Lung (tissue), 17 donors: ENCODE measurements at places on chromosomes 12 and 14. TPM values are rescaled to one million over a fixed set of nuclear protein-coding genes. Genes with fewer than 3 reads are reported as not detected.

DNA sequence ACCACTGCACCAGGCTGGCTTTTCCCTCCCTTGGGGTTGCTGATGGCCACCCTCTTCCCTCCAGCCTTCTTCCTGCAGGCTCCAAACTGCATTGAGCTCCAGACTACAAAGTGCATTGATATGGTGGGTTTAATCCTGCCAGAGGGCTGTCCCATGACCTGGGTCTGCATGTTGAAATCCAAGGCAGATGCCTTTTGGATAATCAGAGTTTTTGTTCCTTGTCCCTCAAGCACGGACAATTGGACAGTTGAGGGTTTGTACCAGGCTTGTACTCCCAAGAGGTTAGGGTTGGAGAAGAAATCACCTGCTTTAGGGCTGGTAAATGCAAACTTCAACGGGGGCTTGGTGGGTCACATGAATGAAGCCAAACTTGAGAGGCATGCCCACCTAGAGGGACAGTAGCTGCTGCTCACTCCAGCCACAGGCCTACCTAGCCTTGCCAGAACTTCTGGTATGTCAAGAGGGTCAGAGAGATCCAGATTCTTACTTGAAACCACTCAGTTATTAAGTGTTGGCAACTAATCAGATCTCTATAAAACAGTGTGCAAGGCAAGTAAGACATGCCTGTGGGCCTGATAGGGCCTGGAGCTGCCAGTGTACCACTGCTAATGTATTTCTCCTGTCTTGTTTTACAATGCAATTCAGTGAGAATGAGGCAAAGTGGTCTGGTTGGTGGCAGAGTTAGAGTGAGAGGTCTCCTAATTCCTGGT is 21.7 kb upstream of the KRT83 start:
- no peak for DNase-seq
- no peaks in the 10 kb centered on the region for H3K27me3 ChIP-seq
- no peaks in the 10 kb centered on the region for H3K4me1 ChIP-seq
- H3K36me3 ChIP-seq: no peaks in the 10 kb centered on the region
- H3K27ac ChIP-seq: no peak overlapping the region

DNA sequence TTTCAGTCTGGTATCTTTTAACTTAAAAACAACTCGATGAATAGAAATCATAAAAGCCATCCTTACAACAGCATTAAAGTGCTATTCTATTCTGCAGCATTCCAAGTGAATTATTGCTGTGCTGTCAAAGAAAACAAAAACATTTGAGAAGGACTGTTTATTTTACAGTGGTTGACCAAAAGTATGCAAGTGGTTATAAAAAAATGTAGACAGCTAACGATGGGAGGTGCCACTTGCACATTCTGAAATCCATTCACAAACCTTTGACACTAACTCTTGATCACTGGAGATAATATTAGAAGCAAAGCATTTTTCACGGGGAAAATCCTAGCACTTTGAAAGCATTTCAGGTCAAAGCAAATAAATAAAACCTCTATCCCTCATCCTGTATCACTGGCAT is 55.6 kb downstream of the HMGA2 start:
- no peak overlapping the region for H3K4me3 ChIP-seq
- H3K27ac ChIP-seq: no peak overlapping the region
- no peaks in the 10 kb centered on the region for H3K36me3 ChIP-seq
- peaks cover 3% of the 10 kb centered on the region for H3K4me1 ChIP-seq
- no peak for DNase-seq

GRCh38 chr12:69524755-69525469 is 54.7 kb downstream of the FRS2 start:
- no peak overlapping the region for H3K27ac ChIP-seq
- DNase-seq: no peak
- H3K36me3 ChIP-seq: no peaks in the 10 kb centered on the region
- H3K27me3 ChIP-seq: no peaks in the 10 kb centered on the region
- H3K4me3 ChIP-seq: no peak overlapping the region
- peaks cover 10% of the 10 kb centered on the region for H3K4me1 ChIP-seq

- H3K36me3 ChIP-seq: peaks cover 9% of the 10 kb centered on the region
- no peak for DNase-seq
- H3K27me3 ChIP-seq: no peaks in the 10 kb centered on the region
- H3K4me1 ChIP-seq: no peaks in the 10 kb centered on the region
- no peak overlapping the region for H3K27ac ChIP-seq
These were observed 62.8 kb downstream of the EXOC5 start for GRCh38 chr14:57205938-57206337.

GRCh38 chr14:99342204-99342603 is 70.2 kb upstream of the BCL11B start:
- no peak overlapping the region for H3K4me3 ChIP-seq
- no peak for DNase-seq
- no peaks in the 10 kb centered on the region for H3K4me1 ChIP-seq

YEATS4 gene
- 12.0 TPM for polyA plus RNA-seq

DNA sequence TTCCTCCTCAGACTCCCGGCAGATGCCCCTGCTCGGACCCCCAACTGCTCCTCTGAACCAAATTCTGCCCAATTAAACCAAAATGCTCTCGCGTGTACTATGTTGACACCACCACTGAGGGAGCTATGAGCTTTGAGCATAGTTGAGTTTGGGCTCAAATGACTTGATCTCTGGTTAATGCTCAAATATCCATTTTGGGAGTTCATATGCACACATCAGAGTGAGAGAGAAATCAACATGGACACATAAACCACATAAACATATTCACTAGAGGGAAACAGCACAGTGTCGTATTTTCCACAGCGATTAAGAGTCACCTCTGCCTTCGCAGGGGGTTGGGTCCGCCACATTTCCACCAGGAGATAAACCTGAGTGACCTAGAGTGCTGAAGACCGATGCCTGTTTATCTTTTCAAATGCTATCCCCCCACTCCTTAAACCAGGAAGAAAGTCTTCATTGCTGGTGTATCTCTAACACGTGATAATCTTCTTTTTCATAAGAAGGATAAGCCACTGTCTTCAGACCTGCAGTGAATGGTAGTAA is 59.4 kb upstream of the FOXN3 start:
- no peak for DNase-seq
- no peaks in the 10 kb centered on the region for H3K27me3 ChIP-seq
- H3K4me1 ChIP-seq: no peaks in the 10 kb centered on the region
- no peak overlapping the region for H3K27ac ChIP-seq
- no peak overlapping the region for H3K4me3 ChIP-seq

DNA sequence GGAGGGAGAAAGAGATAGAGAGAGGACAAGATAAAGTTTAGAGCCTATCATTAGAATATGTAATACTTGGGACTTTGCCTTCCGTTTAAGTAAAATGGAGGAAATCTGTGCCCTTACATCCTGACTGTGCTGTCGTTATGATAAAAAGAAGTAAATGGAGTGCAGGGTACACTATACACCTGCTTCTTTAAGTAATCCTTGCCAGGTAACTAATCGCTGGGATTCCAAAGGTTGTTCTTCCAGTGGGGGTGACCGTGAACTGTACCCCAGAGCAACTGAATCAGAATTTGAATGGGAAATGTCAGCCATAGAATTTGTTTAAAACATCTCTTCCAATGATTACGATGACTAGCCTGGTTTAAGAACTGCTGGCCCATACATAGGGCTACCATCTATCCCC is 126.1 kb upstream of the EEA1 start:
- H3K27ac ChIP-seq: no peak overlapping the region
- no peaks in the 10 kb centered on the region for H3K36me3 ChIP-seq
- H3K4me3 ChIP-seq: no peak overlapping the region
- peaks cover 9% of the 10 kb centered on the region for H3K4me1 ChIP-seq
- DNase-seq: no peak
- H3K27me3 ChIP-seq: no peaks in the 10 kb centered on the region

DNA sequence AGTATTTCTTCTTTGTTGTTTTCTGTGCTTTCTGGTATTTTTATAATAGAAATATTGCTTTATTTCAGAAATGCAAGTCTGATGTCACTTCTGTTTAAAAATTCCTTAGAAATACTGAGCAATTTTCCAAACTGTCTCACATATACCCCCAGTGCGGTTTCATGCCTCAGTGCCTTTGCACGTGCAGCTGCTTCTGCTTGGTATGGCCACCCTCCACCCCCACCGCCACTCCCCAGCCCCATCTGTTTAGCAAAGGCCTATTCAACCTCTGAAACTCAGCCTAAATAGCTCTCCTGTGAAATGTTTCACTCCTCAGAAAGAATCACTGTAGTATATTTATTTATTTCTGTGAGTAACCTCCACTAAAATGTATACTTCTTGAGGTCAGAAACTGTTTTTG is 52.3 kb downstream of the PPM1H start:
- H3K27me3 ChIP-seq: no peaks in the 10 kb centered on the region
- H3K36me3 ChIP-seq: no peaks in the 10 kb centered on the region
- no peaks in the 10 kb centered on the region for H3K4me1 ChIP-seq
- no peak overlapping the region for H3K4me3 ChIP-seq
- H3K27ac ChIP-seq: no peak overlapping the region

ZBTB42 gene
- polyA plus RNA-seq: 11.9 TPM

CLEC4C gene
- polyA plus RNA-seq: 0.08 TPM

DNA sequence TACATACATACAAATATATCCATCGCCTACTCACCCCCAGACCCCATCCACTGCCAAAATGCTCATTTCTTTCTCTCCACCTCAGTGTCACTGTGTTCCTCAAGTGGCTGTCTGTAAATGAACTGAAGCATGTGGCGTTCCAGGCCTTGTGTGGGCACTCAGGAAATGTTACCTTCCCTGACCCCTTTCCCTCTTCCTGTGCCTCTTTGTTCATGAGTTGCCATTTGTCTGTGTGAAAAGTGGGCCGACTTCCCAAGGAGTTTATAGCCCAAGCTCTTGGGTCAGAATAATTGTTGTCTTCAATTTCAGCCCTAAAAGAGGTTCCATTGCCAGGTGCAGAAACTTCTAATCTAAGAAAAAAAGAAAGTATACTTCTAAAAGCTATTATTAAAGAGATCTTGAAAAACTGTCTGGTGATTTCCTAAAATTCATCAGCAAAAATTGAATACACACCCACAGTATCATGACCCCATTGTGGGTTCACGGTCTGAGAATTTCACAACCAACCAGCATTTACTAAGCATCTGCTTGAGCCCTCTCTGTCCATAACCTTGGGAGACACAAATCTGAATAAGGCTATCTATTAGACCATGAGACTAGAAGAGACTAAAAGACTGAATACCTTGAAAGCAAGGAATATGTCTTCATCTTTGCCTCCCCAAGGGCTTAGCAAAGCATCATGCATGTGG is 201.4 kb upstream of the EEA1 start:
- DNase-seq: peak; percentile 31
- H3K27ac ChIP-seq: no peak overlapping the region
- no peak overlapping the region for H3K4me3 ChIP-seq

GRCh38 chr14:78673845-78674244 is 503.7 kb downstream of the NRXN3 start:
- no peaks in the 10 kb centered on the region for H3K4me1 ChIP-seq
- DNase-seq: no peak
- no peaks in the 10 kb centered on the region for H3K36me3 ChIP-seq
- H3K27ac ChIP-seq: no peak overlapping the region
- H3K27me3 ChIP-seq: no peaks in the 10 kb centered on the region

DNA sequence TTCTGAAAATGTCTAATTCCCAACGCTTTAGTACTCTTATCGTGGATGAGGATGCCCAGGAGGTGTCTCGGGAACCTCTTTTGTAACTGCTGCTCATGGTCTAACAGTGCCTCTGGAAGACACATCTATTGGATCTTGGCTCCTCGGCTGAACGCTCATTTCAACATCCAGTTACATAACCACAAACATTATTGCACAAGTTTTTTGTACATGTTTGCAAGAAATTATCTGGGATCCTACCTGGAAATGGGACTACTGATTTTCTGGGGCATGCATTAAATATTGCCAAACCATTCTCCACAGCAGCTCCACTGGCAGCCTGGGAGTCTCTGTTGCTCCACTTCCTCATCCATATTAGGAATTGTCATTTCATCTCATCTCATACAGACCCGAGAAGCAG is 117.5 kb upstream of the EVL start:
- H3K4me1 ChIP-seq: no peaks in the 10 kb centered on the region
- H3K27ac ChIP-seq: no peak overlapping the region

GRCh38 chr14:76228138-76228537 is 76.4 kb downstream of the GPATCH2L start:
- no peaks in the 10 kb centered on the region for H3K36me3 ChIP-seq
- DNase-seq: no peak
- H3K4me1 ChIP-seq: no peaks in the 10 kb centered on the region
- no peaks in the 10 kb centered on the region for H3K27me3 ChIP-seq
- H3K27ac ChIP-seq: no peak overlapping the region
- H3K4me3 ChIP-seq: no peak overlapping the region

DNA sequence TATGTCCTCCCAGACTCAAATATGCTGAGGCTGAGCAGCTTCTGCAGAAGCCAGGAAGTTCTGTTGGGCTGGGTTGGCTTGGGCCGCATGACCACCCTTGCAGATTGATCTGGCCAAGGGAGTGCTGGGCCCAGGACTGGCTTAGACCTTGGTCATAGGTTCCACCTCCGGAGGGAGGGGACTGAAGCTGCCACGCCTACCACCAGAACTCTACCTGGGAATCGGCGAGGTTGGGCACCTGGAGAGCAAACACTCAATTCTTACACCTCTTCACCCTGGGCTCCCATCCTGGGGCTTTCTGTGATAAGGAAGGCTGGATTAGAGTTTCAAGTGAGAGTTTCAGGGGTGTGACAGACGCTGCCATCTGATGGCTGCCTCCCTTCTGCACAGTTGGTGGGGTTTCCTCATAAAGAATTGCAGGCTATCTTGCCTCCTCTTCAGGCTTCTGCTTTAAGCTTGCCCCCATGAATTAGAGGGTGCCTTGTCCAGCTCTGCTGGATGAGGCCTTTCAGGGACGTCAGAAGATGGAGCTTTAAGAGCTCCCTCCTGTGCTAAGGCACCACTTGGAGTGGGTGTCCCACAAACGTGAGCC is 5.8 kb downstream of the SLC24A4 start:
- H3K4me1 ChIP-seq: no peaks in the 10 kb centered on the region
- H3K4me3 ChIP-seq: no peak overlapping the region
- no peak overlapping the region for H3K27ac ChIP-seq
- DNase-seq: no peak
- peaks cover 40% of the 10 kb centered on the region for H3K27me3 ChIP-seq
- no peaks in the 10 kb centered on the region for H3K36me3 ChIP-seq

DNA sequence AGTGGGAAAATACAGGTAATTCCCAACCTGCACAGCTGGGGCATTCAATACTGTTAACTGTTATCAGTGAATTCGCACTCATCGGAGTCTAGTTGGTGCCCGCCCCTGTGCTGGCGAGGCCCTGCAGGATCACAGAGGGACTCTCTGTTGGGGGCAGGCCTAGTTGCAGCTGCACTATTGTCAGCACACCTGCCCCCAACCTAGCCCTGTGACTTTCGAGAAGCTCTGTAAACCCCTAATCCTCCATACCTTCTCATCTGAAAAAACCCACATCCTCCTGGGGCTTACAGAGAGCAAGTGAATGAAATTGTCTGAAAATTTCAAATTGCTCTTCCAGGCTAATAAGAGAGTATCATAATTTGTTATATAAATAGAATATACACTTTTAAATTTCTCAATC is 132.2 kb upstream of the NUDT4 start:
- no peaks in the 10 kb centered on the region for H3K27me3 ChIP-seq
- DNase-seq: no peak
- no peaks in the 10 kb centered on the region for H3K36me3 ChIP-seq
- H3K4me1 ChIP-seq: peaks cover 4% of the 10 kb centered on the region
- no peak overlapping the region for H3K27ac ChIP-seq
- H3K4me3 ChIP-seq: no peak overlapping the region

ANGEL1 gene
- polyA plus RNA-seq: 10.4 TPM

LYSET gene
- 26.6 TPM for polyA plus RNA-seq

GRCh38 chr12:28222081-28222700 is 31.9 kb downstream of the CCDC91 start:
- H3K36me3 ChIP-seq: no peaks in the 10 kb centered on the region
- no peak for DNase-seq
- H3K27me3 ChIP-seq: no peaks in the 10 kb centered on the region
- no peaks in the 10 kb centered on the region for H3K4me1 ChIP-seq

IFNG-AS1 gene
- 0.03 TPM for polyA plus RNA-seq
